CMK (cell line): ENCODE measurements at places on chromosomes 12 and 14.
A peak's percentile ranks its signal among the peaks of the same experiment; 100 is the strongest.

GRCh38 chr12:124734224-124734788 lies 129.4 kb downstream of the SCARB1 start:
- DNase-seq, result peak; percentile 38

DNA sequence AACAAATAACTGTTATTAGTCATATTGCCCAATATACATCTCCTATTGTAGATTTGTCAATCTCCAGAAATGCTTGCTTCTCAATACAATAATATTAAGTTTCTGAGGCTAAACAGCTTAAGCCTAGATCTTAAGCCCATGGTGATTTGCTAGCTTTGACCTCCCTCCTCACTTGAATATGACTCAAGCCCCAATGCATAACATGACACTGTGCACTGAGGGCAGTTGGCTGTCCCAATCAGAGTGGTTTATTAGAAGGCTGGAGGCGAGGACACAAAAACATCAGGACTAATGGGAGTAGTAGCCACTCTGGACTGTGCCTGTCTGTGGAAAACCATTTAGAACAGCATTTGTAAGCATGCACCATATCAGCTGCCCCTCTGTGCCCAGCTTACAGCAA lies 81.1 kb upstream of the GTF2A1 start:
- no peak for DNase-seq

DNA sequence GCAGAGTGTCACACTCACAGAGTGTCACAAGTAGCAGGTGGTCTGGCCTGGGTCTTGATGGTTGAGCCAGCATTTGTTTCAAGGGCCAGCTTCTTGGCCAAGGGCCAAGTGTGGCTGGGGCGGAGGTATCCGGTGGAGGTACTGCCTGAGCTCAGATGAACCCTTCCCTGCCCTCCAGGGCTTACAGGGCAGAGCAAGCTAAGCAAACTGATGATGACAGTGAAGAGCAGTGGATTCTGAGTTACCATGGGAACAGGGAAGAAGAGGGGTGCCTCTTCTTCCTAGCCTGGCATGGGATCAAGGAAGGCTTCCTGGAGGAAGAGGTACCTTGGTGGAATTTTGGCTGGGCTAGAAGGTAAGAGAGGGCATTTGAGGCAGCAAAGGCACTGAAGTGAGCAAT lies 35.7 kb downstream of the MVK start:
- no peak for DNase-seq

- no peak for DNase-seq
These were observed 64.5 kb downstream of the FOXG1 start for GRCh38 chr14:28831126-28831525.

GRCh38 chr14:78401866-78402265 lies 231.7 kb downstream of the NRXN3 start:
- no peak for DNase-seq
